ENCODE measurements at places on chromosomes 12 and 14.

DNA sequence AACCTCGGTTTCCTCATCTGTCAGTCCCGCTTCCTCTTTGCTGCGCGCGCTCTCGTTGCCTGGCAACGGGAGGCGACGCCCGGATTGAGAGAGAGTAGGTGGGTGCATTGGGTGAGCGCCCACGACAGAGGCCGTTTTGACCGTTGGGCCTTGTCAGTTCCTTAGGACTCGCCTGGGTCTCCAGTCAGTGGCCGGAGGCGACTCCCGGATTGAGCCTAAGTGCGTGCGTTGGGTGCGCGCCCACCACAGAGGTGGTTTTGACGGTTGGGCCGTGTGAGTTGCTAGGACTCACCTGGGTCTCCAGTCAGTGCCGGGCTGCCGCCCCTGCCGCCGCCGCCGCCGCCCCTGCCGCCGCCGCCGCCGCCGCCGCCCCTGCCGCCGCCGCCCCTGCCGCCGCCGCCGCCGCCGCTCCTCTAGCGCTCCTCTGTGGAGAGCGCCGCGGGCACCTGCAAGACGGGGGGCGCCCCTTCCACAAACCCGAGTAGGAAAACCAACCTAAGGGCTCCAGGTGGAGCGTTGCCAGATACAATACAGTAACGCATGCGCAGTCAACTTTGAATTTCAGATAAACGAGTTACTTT is 37.2 kb downstream of the APOBEC1 start:
- DNase-seq: peak; percentile 79

- DNase-seq: peak; percentile 91
Measured at GRCh38 chr14:20820063-20820904, 17.6 kb upstream of the RNASE1 start.

DNA sequence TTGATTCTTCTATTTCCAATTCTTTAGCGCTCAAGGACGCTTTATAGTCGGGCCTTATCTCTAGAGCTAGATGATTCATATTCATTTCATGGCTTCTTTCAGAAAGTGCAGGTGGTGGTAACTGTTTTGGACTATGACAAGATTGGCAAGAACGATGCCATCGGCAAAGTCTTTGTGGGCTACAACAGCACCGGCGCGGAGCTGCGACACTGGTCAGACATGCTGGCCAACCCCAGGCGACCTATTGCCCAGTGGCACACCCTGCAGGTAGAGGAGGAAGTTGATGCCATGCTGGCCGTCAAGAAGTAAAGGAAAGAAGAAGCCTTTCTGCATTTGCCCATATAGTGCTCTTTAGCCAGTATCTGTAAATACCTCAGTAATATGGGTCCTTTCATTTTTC is 241.9 kb downstream of the PAWR start:
- peak; percentile 27 for DNase-seq

DNA sequence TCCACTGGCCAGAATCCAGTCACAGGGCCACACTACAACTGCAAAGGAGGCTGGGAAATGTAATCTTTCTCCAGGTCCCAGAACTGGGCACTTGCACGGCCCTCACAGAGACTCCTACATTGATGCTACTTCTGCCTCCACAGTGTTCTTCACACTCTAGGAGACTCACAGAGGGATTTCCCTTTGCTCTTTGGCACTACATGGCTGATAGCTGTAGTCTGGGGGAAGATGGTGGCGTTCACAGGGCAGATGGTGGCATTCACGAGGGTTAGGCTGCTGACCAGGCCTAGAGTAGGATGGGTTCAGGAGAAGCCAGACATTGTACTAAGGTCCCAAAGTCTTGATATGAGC is 151.1 kb downstream of the NUAK1 start:
- DNase-seq: no peak

DNA sequence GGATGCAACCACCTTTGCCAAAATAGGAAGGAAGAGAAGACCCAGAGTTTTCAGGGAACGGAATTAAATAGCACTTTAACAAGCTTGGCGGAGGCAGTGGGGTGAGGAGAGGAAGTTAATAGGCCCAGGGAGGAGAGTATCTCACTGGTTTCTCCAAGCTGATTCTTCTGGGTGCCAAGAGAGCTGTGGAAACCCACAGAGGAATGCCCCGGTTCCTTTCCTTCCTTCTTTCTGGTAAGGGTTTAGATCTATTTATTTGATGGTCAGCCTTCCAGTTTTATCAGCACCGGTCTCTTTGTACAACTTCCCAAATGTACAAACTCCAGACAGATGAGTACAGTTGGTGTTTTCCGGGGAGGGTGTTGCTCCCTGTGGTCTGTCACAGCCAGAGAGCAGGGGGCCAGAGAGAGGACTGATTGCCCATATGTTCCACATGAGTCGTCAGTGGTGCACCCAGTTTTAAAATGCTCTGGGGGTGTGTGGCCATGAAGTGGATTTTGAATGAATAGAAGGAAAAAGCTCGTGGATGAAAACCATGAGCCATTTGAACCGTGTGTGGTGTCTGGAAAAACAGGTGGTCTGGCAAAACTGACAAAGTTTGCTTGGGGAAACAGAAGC is 26.6 kb downstream of the PRKCH start:
- no peak for DNase-seq

GRCh38 chr12:47746073-47746472 is 12.6 kb downstream of the RAPGEF3 start:
- DNase-seq: no peak

- no peak for DNase-seq
Measured at GRCh38 chr12:4216187-4216927, 57.2 kb upstream of the CCND2 start.

- DNase-seq: no peak
Measured at GRCh38 chr12:24894879-24895278, 54.0 kb downstream of the BCAT1 start.

All from GM23338 (cell line).